ENCODE measurements at places on chromosomes 7 and 10.

DNA sequence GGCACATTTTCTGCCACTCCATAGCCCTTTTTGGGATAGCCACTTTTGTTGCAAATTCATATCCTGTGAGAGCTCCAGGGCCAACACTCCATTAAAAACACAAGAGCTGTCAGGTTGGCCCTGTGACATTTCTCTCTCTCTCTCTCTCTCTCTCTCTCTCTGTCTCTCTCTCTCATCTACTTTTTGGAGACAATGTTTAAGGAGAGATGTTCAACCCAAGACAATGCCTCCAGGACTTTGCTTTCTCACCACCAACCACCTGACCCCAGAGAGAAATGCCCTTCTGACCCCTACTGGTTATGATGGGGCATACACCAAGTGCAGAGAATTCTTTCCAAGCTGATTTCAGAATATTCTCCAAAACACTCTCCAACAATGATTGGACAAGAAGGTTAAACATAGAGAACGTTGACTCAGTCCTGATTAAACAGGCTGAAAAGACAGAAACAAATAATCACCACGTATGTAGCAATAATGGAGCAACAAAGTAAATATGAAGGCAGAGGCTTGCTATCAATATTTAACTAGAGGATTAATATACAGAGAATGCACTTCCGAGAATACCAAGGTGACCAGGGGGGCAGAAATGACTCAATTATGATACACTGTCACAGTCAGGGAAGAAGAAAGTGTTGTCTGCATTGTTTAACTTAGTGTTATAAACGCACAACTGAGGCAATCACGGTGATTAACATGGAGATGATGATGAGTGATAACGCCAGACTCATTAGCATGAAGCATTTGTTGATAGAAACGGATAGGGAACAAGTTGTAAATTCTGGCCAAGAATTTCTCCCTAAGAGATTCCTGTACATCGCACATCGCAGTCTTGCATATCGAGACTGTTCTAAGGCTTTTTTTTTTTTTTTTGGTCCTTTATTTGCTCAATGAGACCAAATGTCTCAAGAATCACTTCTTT, 178.5 kb downstream of the NRP1 start:
- DNase-seq: no peak

- no peak for DNase-seq
These were observed 5.7 kb downstream of the MNX1 start for GRCh38 chr7:157004521-157005455.

DNA sequence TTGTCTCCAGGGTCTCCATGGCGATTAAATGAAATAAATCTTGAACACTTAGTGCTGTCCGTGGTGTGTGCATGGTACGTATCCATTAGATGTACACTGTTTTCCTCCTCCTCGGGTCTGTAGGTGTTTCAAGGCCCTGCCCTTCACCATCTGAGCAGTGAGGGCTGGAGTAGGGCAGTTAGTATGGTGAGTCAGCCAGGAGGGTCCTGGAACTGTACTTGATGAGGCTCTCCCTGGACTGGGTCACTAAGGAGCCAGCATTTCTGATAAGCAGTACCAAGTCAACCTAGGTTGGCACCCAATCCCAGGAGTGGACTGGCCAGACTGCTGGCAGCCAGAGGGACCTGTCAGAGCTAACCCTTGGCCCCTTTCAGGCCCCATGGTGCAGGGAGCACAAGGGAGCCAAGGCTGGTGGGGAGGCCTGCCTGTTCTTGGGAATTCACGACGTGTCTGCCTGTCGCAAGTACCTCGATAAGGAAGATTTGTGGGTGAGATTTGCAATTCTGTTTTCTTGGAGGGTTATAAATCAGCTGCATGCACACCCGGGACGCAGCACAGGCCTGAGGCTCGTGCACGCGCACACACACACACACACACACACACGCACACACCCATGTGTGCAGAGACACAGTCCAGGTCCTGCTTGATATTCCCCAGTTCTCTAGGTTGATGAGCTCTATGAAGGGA, 114.2 kb downstream of the ZMIZ1 start:
- no peak for DNase-seq

DNA sequence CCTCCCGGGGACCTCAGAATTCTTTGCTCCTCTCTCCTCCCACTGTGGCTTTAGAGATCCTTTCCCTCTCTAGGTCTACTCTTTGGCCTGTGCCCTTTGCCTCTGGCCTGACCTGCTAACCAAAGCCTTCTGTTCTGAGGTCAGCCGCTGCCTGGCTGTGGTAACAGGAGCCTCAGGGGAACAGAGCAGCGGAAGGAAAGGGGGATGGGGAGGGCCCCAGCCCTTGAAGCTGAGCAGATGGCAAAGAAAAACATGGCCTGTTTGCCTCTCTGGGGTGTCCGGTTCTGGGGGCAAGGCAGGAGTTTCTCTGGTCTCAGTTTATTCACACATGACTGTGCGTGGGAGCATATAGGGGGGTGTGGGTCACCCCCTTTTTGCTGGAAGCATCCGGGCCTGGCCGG, 28.2 kb downstream of the COL26A1 start:
- no peak for DNase-seq

DNA sequence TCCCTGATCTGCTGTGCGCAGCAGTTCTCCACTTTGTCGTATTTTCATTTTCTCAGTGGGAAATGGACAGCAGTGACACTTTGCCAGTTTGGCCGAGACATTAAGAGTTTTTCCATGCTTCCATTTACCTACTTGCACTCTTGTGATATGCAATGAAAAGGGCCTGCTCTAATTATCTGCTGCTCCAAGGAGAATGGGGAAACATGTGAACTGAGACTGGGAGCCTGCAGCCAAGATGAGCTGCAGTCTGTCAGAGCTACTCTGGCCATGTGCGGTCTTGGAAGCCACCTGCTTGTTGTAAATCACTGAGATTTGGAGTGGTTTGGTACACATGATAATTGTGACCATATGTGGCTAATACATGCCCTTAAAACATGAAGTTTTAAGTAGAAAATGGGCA, 586.6 kb upstream of the POT1 start:
- DNase-seq: peak; percentile 80

DNA sequence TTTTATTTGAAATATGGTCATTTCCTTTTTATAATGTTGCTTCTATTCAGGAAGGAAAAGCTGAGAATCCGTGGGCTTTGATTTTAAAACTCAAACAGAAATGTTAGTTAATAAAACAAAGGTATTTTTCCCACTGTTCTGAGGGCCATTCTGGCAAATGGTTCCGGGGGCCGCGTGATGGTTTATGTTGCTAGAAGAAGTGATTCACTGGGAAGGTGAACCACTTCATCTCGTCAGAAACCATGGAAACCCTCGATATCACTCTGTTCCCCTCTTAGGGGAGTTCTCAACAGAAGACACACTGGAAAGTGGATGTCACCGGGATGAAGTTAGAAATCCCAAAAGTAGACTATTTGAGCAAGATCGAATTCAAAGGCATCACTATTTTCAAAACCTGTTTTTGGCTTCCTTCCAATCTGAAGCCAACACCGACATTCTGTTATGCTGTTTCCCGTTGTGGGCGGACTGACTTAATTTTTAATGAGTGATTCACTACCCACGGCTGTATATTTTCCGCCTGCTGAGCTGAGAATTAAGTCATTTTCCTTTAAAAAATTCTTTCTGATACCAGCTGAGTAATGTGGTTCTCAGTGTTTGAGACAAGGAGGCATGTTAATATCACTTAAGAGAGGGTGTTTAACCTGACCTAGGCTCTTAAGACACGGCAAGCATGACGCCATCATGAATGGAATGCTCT, 84.1 kb downstream of the PTPRE start:
- DNase-seq: no peak

DNA sequence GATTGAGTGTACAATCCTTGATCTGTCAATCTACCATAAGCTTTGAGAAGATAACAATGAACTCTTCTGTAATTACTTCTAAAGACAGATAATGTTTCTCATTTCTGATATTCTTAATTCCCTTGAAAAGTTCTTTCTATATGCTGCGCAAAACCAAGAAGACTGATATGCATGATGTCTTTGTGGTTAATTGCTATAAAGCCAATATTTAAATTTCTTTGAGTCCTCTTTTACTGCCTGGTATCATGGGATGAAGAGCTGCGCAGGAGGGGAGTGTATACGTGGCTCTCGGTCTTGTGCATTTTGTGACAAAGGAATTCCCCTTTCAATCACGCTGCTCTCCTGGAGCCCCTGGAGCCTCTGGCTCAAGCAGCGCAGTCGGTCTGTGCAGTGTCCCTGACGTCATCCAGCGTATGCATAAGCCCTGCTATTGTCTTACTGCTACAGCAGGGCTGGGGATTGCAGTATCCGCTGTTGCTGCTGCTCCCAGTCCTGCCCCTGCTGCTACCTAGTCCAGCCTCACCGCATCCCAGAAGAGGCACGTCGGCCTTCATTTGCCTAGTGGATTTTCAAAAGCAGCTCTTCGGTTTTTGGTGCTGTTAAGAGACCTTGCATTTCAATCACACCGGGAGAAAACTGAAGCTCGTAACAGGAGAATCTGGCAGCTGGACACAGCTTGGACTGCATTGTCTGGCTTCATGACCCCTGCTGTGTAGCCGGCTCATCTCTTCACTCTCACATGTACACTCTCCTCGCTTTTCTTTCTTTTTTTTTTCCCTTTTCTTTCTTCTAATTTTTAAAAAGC, 66.7 kb downstream of the ST7 start:
- peak; percentile 89 for DNase-seq

- DNase-seq: no peak
These were observed 74.3 kb downstream of the CDH23 start for GRCh38 chr10:71471006-71471405.

- no peak for DNase-seq
These were observed 143.4 kb downstream of the VPS50 start for GRCh38 chr7:93375603-93376002.

DNA sequence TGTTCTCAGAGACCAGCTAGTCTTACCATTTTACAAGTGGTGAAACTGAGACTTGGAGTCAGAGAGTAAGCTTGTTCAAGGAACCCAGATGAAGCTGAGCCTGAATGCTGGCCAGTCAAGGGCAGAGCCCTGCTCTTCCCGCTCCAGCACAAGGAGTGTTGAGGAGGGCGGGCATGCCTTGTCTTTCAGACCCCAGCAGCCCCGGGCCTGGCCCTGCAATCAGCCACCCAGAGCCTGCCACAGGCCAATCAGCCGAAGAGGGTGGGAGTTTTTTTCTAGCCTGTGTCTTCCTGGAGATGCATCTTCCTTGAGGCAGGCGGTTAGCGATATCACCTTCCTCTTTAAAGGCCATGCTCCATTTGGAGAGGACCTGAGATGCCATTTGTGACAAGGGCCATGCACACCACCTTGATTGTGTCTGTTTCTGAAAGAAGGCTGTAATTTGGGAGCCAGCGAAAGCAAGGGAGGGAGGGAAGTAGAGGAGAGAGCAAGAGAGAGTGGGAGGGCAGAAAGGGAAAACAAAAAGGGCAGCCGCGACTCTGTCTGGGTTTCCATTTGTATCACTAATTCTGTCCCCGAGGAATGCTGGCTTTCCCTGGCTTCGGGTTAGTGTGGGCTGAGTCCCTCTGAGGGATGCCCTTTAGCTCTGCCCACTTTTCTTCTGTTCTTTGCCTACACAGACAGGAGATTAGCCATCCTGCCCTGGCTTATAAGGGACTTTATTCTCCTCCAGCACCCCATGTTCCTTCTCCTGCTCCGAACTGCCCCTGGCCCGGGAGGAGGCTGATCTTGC, 8.0 kb downstream of the CDH23 start:
- no peak for DNase-seq

GRCh38 chr7:66558660-66559465, 69.8 kb upstream of the KCTD7 start:
- no peak for DNase-seq

DNA sequence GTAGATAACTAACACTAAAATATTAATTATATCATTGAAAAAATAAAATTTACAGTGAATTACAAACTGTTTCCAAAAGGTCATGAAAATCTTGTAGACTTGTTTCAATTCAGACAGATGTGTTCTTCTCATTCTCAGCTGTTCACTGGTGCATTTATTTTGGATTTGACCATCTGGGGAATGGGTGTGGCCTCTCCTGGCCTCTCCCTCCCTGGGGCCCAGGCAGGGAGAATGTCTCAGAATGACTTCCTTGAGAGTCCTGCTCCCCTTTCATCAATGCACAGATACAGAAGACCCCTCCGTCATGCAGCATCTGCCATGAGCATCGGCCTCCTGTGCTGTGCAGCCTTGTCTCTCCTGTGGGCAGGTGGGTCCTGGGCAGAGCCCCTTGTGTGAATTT, 192.8 kb upstream of the PRSS58 start:
- no peak for DNase-seq

- no peak for DNase-seq
These were observed 79.6 kb downstream of the SND1 start for GRCh38 chr7:127731431-127732080.

DNA sequence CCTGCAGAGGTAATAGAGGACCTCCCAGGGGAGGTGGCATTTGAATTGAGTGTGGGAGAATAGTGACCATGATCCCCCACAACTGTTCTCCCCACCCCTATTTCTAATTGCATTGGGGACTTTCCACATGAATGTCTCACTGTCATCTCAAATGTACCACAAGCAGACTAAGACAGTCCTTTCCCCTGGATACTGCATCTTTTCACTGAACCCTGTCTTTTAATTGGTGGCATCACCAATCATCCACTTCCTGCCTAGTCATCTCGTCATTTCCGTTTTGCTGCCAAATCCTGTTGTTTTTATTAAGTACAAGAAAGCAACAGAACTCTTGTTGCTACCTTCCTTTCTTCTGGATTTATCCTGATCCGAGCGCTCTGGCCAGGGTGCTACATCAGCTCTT, 120.3 kb downstream of the NRP1 start:
- no peak for DNase-seq

DNA sequence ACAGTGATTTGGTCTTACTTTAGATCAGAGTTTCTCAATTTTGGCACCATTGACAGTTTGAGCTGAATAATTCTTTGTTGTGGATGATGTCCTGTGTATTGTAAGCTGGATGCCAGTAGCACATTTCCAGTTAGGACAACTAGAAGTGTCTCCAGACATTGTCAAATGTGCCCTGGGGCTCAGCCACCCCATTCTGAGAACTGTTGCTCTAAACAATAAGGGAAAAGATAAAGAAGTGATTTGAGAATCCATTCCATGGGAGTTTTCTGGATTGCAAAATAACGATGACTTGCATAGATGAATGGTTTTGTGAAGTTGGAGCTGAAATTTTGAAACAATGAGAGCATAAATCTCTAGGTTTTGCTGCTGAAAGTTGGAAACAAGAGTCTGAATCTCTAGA, 44.6 kb downstream of the NUP205 start:
- no peak for DNase-seq

DNA sequence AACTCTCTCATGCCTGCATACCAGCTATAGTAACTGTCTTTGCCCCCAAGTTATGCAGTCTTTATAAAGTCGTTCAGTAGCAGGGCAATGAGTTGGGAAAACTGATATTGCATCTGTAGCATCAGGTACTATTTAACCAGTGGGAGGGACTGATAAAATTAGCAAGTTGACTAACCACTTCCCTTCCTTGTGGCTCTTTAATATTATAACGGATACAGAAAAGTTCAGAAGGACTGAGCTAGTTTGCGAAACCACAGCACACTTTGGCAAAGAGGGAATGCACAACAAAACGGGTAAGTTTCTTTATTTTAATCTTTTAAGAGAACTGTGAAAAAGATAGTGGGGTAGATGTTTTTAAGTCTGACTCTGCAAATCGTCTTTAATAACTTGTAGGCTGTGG, 205.3 kb upstream of the HDAC9 start:
- DNase-seq: no peak

GRCh38 chr10:81600185-81600584, 274.8 kb upstream of the NRG3 start:
- no peak for DNase-seq
